GM12878 (cell line): ENCODE measurements at places on chromosomes 11 and 22. TPM values are rescaled to one million over a fixed set of nuclear protein-coding genes. Genes with fewer than 3 reads are reported as not detected.

DNA sequence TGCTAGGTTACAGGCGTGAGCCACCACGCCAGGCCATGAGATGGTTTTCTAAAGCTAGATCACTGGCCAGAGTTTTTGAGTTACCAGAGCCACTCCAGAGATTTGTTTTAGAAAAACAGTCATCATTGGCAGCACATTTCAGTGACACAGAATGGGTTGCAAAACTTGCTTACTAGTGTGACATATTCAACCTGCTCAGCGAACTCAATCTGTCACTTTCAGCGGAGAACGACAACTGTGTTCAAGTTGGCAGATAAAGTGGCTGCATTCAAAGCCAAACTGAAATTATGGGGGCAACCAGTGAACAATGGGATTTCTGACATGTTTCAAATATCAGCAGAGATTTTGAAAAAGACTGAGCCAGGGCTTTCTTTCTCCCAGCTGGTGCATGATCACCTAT lies 456.3 kb upstream of the ISX start:
- no peak for DNase-seq

DNA sequence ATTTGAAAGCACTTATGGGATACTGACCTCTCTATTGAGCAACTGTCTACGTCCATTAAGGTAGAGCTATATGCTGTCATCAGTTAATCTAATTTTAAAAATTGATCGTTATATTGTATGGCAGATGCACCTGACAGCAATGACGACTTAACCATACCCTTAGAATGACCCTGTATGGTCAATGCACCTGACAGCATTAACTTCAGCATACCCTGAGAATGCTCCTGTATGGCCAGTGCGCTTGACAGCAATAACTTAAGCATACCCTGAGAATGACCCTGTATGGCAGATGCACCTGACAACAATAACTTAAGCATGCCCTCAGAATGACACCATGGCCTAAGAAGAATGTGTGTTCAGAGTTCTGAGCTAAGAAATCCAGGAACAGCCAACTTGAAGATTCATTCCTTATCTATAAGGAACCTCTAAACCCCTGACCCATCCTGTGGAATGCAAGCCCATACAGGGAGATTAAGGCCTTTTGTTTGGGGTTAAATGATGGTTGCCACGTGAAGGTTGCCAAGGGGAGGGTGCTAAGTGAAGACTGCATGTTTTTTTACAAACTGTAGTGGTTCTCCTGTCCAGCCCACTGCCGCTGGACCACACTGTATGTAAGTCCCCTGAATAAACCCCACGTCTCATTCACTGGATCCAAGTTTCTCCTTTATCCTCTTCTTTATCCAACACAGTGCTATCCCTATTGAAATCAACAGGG lies 138.3 kb downstream of the GUCY1A2 start:
- DNase-seq = no peak

DNA sequence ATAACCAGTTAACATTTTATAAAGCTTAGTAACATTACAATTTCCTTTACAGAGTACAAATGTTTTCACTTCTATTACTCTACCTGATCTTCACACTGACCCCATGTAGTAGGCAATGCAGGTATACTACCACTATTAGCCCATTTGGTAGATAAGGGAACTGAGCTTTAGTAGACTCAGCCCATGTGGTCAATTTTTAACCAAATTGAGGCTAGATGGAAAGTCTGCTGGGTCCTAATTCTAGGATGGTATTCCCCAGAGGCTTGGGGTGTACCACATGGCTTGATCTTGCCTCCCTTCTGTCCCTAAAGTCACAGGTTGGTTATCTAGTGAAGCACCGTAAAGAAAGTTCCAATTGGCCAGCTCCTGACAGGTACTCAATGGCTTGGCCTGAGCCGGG lies 48.2 kb downstream of the NRXN2 start:
- DNase-seq = peak; percentile 72

GRCh38 chr11:34599406-34599945 lies 21.4 kb upstream of the EHF start:
- no peak for DNase-seq

- no peak for DNase-seq
Observed at GRCh38 chr11:70399681-70400112, 1.4 kb downstream of the CTTN start.

- no peak for DNase-seq
Observed at GRCh38 chr11:116169776-116170175, 603.0 kb downstream of the BUD13 start.

- DNase-seq = no peak
Observed at GRCh38 chr11:62383822-62384221, 35.0 kb upstream of the SCGB1A1 start.

- DNase-seq = no peak
Observed at GRCh38 chr11:88231894-88232482, 56.7 kb upstream of the RAB38 start.

GRCh38 chr11:47104261-47104950 lies 72.3 kb downstream of the ARFGAP2 start:
- no peak for DNase-seq

DNA sequence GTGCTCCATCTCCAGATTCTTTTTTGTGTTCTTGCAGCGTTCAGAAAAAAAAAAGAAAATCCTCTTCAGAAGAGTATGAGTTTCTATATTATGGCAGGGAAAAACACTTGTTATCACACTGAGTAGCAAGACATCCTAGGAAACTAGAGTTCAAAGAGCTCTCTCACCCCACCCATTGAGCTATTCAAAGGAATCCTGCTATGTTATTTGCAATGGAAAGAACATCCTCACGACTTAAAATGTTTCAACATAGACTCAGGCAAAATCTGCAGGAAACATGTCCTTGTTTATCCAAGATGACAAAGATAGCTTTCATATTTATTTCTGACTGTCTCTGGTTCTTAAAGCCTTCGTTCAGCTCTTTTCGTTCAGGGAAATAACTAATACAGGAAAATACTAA lies 331.6 kb upstream of the ANO5 start:
- DNase-seq = no peak

DNA sequence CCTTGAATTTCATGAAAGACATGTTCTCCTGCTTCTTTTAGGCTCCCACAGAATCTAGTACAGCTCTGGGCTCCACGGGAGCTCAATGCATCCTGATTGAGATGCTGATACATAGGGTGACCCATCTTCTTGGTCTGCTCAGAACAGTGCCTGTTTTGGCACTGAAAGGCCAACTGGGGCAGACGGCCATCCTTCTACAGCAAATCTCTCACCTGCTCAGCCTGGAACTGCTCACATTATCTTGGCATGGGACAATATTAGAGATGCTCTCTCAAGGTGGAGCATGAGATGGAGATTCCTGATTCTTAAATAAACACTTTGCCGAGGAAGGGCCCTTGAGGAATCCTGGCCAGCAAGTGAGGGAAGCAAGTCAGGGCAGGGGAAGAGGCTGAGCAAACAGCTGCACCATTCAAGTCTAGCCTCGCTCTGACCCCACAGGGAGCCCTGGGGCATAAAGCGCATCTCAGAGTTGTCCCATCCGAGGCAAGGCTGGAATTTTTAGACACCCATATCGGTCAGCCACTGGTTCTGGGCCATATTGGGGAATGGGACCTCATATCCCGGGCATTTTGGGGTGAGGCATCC lies 58.4 kb upstream of the CSNK2A3 start:
- DNase-seq = no peak

APOA5 gene
- total RNA-seq = 0.15 and 0.35 TPM in 2 replicates

MMP13 gene
- not detected in 2 replicates for total RNA-seq

MIAT gene
- total RNA-seq = 9.9 and 11.7 TPM in 2 replicates

MCHR1 gene
- not detected in 2 replicates for total RNA-seq

RAC2 gene
- 382 and 386 TPM in 2 replicates for total RNA-seq

MIOX gene
- total RNA-seq = not detected in 2 replicates

XRRA1 gene
- 7.3 and 11.0 TPM in 2 replicates for total RNA-seq

RASSF10 gene
- total RNA-seq = 0.10 and 0.11 TPM in 2 replicates

DEUP1 gene
- not detected in 2 replicates for total RNA-seq

SGSM1 gene
- total RNA-seq = not detected in 2 replicates
